ENCODE measurements at places on chromosomes 4 and X. TPM values are rescaled to one million over a fixed set of nuclear protein-coding genes. Genes with fewer than 3 reads are reported as not detected.

DNA sequence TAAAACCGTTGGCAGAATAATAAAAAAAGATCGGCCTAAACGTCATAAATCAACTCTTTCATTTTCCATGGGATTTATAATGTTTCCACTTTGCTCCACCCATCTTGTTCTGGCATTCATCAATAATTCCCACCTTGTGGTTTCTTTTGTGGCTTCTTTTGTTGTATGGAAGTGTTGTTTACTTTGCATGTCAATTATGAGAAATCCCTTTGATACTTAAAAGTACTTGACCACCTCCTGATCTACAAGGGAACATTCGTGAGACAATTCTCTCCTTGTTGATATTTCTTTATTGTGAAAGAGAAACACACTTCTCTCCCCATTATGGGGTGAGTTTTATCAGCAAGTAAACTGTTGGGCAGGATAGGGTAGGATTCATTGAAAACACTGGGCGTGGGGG is 2.8 kb downstream of the AMELX start:
- no peaks in the 10 kb centered on the region for H3K27me3 ChIP-seq
- H3K27ac ChIP-seq = no peak overlapping the region
- no peaks in the 10 kb centered on the region for H3K36me3 ChIP-seq
- no peak for DNase-seq
- no peaks in the 10 kb centered on the region for H3K4me1 ChIP-seq
- H3K4me3 ChIP-seq = no peak overlapping the region

Gene SYN1
- total RNA-seq = 16.0 TPM

DNA sequence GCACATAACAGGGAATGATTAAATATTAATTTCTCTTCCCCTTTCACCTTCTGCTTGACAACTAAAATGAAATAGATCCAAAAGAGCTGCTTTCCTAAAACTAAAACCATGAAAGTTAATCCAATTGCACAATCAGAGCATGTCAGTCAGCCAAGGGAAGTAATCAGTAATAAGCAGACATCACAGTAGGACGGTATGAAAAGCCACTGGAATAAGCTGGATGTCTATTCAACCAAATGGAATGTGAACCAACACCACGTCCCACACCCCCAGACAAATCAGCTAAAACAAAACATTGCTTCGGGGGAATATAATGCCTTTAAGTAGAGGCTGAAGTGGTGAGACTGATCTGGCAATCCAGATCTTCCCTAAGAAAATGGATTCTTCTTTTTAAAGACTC is 859.4 kb upstream of the FTHL17 start:
- DNase-seq = no peak
- H3K27me3 ChIP-seq = no peaks in the 10 kb centered on the region
- H3K4me3 ChIP-seq = no peak overlapping the region
- no peaks in the 10 kb centered on the region for H3K36me3 ChIP-seq
- H3K27ac ChIP-seq = no peak overlapping the region

DNA sequence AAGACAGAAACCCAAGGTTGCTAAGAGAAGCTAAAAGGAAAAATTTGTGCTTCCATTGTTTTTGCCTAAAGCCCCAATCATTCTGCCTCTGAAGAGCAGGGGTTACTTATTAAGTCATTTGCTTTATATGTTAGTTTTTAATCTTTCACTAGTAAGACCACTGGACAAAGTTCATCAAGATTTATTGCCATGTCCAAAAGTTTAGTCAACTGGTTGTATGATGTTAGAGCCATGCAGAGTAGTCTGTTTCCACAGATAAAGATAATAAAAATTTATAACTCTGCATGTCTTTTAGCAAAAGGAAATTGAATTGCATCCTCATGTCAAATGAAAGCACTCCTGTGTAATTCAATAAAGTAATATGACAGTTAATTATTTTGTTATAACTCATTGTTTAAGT is 75.8 kb upstream of the PRKG2 start:
- H3K27me3 ChIP-seq = no peaks in the 10 kb centered on the region
- H3K4me1 ChIP-seq = no peaks in the 10 kb centered on the region
- no peaks in the 10 kb centered on the region for H3K36me3 ChIP-seq
- H3K4me3 ChIP-seq = no peak overlapping the region

Gene FAM53A
- total RNA-seq = 1.5 TPM

- H3K27me3 ChIP-seq = no peaks in the 10 kb centered on the region
These were observed 33.0 kb downstream of the FREM3 start for GRCh38 chr4:143667461-143667860.

- H3K4me1 ChIP-seq = no peaks in the 10 kb centered on the region
- no peak for DNase-seq
- no peaks in the 10 kb centered on the region for H3K36me3 ChIP-seq
- no peak overlapping the region for H3K4me3 ChIP-seq
- H3K27me3 ChIP-seq = no peaks in the 10 kb centered on the region
- H3K27ac ChIP-seq = no peak overlapping the region
These were observed 42.3 kb downstream of the RFC1 start for GRCh38 chr4:39323821-39324220.

DNA sequence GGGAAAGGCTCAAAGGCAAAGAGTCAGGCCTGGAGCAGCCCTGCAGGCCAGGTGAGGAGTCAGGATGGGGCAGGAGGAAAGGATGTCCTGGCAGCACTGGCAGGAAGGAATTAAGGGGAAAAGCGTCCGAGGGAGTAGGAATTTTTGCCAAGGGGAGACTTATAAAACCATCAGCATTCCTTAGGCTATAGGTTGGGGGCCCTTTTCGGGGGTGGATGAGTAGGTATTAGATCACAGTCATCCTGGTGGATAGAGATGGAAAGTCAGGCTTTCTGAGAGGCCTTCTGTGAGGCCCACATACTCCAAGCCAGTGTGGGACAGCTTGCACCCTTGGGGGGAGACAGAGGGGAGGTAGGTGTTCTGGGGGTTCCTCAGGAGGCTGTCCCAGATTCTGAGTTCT is 12.3 kb downstream of the STARD8 start:
- H3K36me3 ChIP-seq = no peaks in the 10 kb centered on the region
- H3K27me3 ChIP-seq = no peaks in the 10 kb centered on the region
- H3K27ac ChIP-seq = no peak overlapping the region
- H3K4me1 ChIP-seq = peaks cover 12% of the 10 kb centered on the region
- no peak for DNase-seq

DNA sequence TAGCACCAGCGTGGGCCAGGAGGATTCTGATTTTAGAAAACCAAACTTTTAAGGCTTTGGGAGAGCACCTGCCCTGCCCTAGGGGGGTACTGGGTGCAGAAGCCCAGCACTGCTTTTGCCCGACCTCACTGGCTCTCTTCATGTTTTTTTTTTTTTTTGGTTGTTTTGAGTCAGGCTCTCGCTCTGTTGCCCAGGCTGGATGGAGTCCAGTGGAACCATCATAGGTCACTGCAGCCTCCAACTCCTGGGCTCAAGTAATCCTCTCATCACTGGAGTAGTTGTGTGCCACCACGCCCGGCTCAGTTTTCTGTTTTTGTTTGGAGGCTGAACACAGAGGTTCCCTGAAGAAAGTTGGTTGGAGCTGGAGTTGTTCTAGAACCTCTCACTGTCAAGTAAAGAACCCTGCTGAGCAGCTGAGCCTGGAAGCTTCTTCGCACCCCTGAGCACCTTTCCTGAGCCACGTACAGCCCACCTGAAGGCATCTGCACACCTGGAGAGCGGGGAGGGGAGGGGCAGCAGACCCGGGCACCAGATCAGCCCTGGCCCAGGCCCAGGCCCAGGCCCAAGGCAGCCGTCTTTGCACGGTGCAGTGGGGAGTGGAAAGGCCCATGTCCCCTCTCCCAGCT is 49.5 kb downstream of the SHROOM2 start:
- H3K4me1 ChIP-seq = no peaks in the 10 kb centered on the region
- no peak for DNase-seq
- no peak overlapping the region for H3K27ac ChIP-seq
- H3K27me3 ChIP-seq = no peaks in the 10 kb centered on the region
- H3K4me3 ChIP-seq = no peak overlapping the region
- H3K36me3 ChIP-seq = no peaks in the 10 kb centered on the region

DNA sequence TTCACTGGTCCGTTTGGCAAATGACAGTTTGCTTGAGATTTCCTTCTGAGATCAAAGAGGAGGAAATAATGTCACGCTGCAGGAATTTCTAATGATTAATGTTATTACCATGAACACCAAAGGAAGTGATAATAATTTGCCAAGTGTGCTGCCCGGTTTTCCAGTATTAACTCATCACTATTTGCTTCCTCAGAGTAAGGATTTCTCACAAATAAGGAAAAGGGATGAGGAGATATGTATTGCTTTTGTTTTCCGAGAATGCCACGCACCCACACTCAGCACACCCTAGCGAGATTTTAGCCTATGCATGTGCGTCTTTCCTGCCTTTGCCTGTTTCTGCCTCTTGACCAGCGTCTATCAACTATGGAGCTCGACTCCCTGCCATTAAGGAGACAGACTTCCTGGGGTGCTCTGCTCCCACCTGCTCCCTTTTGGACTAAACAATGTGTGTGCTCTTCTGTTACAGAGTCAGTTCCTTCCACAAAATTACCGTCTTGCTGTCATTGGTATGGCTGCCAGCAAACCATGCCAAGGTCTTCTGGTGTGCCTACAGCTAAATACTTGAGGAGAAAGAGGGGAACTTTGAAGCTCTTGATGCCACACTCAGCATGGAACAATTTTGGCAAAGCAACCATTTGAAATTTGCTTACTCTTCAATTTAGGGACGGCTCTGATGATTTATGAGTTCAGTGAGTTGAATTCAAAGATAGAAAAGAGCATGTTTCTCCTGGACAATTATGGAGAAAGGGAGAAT is 393.1 kb upstream of the ZFP42 start:
- H3K27ac ChIP-seq = no peak overlapping the region
- H3K4me1 ChIP-seq = peaks cover 9% of the 10 kb centered on the region
- no peak overlapping the region for H3K4me3 ChIP-seq
- peaks cover 3% of the 10 kb centered on the region for H3K27me3 ChIP-seq

- H3K4me3 ChIP-seq = no peak overlapping the region
- H3K36me3 ChIP-seq = no peaks in the 10 kb centered on the region
- H3K27me3 ChIP-seq = peaks cover 29% of the 10 kb centered on the region
These were observed 28.8 kb downstream of the NKX6-1 start for GRCh38 chr4:84470204-84470785.

Gene ADH5
- total RNA-seq = 150 TPM

GRCh38 chrX:140766024-140766611 is 56.6 kb downstream of the LINC00632 start:
- no peak overlapping the region for H3K4me3 ChIP-seq
- peak; percentile 15 for DNase-seq
- H3K27ac ChIP-seq = no peak overlapping the region

GRCh38 chr4:82666970-82667665 is 105.3 kb upstream of the TMEM150C start:
- no peak overlapping the region for H3K27ac ChIP-seq
- H3K4me1 ChIP-seq = no peaks in the 10 kb centered on the region
- H3K27me3 ChIP-seq = no peaks in the 10 kb centered on the region
- H3K4me3 ChIP-seq = no peak overlapping the region

GRCh38 chr4:25551605-25552004 is 104.0 kb upstream of the SLC34A2 start:
- no peaks in the 10 kb centered on the region for H3K4me1 ChIP-seq
- no peak for DNase-seq
- no peaks in the 10 kb centered on the region for H3K36me3 ChIP-seq
- no peak overlapping the region for H3K27ac ChIP-seq
- H3K4me3 ChIP-seq = no peak overlapping the region
- no peaks in the 10 kb centered on the region for H3K27me3 ChIP-seq

DNA sequence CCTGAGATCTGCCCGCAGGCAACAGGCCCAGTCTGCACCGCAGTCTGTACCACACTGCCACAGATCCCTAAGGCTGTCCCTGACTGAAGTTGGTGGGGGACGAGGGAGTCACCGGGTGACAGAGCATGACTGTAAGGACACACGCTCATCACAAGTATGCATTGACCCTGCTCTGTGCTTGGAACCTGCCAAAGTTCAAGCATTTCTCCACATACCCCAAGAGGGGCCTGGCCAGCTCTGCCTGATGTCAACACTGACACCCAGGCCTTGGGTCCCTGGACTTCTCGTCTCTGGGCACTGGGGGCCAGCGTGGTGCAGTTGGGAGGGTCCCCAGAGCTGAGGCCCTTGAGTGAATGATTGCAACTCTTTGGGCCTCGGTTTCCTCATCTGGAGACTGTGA is 7.9 kb downstream of the BLOC1S4 start:
- H3K4me1 ChIP-seq = peaks cover 9% of the 10 kb centered on the region
- no peak overlapping the region for H3K27ac ChIP-seq
- no peak overlapping the region for H3K4me3 ChIP-seq
- H3K27me3 ChIP-seq = no peaks in the 10 kb centered on the region
- DNase-seq = no peak
- no peaks in the 10 kb centered on the region for H3K36me3 ChIP-seq

DNA sequence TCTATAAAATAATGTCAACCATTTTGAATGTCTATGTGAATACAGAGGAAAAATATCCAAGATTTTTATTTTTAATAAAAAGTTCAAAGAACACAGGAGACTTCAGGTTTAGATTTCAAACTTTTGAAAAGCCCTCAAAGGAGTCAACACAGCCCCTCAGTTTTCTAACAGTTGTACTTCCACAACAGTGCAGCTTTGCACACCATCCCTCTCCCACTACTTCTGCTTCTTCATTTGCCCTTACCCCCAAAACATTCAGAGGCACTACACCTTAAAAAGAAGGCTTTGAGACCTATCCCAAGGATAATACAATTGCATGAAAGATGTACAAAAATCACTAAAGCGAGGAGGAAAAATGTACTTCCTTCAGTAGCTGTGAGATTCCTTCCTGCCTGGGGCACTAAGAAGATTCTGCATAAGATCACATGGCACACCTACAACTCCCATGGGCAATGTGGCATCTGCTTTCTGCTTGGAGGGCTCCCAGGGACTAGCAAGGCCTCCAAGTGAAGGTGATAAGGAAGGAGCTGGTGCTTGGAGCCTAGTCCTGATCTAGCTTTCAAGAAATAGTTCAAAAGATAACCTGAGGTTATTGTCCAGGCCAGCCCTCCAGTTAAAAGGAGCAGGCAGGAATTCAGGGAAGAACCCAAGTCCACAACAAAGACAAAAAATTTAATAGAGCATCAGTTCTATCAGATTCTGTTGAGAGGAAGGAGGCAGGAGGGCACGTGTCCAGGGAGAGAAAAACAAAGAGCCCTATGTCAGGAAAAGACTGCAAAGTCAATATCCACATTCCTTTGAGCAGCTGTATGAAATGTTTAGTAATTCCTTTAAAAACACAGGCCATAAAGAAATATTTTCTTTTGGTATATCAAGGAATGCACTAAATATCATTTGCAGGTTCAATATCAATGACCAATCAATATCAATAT is 19.1 kb downstream of the ARAP2 start:
- H3K4me3 ChIP-seq = no peak overlapping the region
- no peaks in the 10 kb centered on the region for H3K27me3 ChIP-seq
- H3K27ac ChIP-seq = no peak overlapping the region
- DNase-seq = no peak

Measured in heart right ventricle (tissue), 16 donors.